ENCODE measurements at places on chromosomes 16 and 17.

GRCh38 chr17:11363565-11364117, 122.6 kb downstream of the SHISA6 start:
- DNase-seq, result no peak

GRCh38 chr16:88929091-88929445, 47.9 kb downstream of the CBFA2T3 start:
- DNase-seq, result no peak

DNA sequence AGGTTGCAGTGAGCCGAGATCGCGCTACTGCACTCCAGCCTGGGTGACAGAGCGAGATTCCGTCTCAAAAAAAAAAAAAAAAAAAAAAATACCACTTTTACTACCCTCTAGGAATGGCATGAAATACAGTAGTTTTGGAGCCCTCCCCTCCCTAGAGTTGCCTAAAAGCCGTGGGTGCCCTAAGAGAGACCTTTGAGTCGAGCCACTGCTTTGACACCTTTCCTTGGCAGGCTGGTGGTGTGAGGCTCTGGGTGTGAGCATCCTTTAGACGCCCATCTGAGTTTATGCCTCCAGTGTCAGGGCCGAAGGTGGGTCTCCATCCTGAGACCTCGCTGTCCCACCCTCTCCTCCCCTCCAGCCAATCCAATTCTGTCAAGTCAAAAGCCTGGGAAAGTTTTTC, 46.2 kb downstream of the RAP1GAP2 start:
- DNase-seq, result no peak

GRCh38 chr16:51393381-51394005, 242.4 kb upstream of the SALL1 start:
- DNase-seq, result no peak
